Astrocyte of the spinal cord (primary cell): ENCODE measurements at places on chromosomes 2 and 18.

- DNase-seq, result no peak
These were observed 120.0 kb downstream of the COL6A3 start for GRCh38 chr2:237293978-237294377.

GRCh38 chr2:84443477-84443876 lies 15.6 kb downstream of the SUCLG1 start:
- DNase-seq, result peak; percentile 18

GRCh38 chr18:65919663-65920062 lies 168.9 kb downstream of the CDH7 start:
- DNase-seq, result no peak

GRCh38 chr2:180677200-180677599 lies 303.2 kb upstream of the UBE2E3 start:
- no peak for DNase-seq

DNA sequence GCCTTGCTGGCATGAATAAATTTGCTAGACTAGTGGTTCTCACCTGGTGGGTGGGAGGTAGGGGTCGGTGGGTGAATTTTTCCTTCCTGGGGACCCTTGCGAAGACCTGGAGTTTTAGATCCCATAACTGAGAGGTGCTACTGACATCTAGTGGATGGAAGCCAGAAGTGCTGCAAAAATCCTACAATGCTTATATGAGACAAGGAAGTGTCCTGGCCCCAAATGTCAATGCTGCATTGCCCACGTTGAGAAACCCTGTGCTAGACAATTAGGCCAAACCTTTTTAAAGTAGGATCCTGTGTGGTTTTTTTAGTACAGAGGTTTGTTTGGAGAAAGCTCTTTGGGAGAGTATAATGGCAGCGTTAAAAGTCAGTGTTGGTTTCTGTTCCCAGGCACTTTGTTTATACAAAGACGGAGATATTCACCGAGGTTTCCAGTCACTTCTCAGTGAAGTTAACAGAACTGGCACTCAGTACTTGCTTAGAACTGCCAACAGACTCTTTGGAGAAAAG lies 9.6 kb downstream of the SERPINB8 start:
- peak; percentile 73 for DNase-seq

DNA sequence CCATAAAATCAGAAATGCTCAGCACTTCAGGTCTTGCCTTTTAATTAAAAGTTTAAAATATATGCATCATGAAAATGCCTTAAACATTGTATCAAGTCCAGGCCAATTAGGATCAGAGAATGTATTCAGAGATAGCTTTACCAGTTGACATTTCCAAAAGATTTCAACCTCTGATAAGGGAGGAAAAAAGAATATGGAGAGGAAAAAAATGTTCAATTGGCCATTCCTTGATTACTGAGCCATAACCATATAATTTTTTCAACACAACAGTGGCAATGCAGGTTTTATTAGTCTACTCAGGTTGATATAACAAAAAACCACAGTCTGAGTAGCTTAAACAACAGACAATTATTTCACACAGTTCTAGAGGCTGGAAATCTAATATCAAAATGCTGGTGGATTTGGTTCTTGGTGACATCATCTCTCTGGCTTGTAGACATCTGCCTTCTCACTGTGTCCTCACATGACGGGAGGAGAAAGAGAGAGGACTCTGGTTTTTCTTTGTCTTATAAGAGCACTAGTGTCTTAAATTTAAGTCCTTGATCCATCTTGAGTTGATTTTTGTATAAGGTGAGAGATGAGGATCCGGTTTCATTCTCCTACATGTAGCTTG lies 111.9 kb downstream of the IRS1 start:
- no peak for DNase-seq

- peak; percentile 87 for DNase-seq
These were observed 17.5 kb upstream of the CDC42EP3 start for GRCh38 chr2:37688771-37689468.

GRCh38 chr18:41482501-41482900 lies 472.5 kb upstream of the PIK3C3 start:
- no peak for DNase-seq

DNA sequence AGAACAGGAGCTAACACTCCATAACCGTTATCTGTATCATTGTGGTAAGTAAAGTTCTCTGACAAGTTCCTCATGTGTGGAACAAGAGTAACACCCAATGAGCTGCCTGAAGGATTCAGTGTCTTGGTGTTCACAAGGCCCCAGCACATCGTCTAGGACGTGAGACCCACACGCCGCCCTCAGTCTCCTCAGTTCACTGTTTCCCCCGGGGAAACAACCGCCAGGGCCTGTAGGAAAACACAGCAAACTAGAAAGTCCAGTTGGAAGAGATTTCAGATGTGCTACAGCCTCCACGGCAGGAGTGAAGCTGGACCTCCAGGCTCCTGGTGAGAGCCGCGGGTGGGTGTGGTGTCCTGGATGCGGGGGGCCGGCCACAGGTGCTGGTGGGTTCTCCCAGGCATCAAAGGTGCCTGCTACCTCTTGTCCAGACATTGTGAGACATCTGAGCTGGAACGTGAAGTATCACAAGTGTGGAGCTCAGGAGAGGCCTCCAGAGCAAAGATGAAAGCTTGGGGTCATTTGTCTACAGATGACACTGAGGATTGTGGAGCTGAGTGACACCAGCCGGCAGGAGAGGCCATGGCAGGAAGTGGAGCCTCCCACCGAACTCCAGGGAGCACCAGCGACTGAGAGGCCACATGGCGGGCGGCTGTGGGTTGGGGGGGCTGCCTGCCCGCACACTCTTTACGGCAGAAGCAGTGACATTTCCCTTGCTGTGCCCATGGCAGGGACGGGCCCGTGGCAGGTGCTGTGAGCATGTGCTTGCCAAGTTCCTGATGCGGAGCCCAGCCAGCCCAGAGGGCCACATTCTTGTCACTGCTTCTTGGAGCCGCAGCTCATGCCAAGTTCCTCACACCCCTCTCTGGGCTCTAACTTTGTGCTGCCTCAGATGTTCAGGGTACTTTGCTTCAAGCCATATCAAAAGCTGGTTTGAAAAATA lies 131.2 kb downstream of the TMEM18 start:
- DNase-seq, result no peak

DNA sequence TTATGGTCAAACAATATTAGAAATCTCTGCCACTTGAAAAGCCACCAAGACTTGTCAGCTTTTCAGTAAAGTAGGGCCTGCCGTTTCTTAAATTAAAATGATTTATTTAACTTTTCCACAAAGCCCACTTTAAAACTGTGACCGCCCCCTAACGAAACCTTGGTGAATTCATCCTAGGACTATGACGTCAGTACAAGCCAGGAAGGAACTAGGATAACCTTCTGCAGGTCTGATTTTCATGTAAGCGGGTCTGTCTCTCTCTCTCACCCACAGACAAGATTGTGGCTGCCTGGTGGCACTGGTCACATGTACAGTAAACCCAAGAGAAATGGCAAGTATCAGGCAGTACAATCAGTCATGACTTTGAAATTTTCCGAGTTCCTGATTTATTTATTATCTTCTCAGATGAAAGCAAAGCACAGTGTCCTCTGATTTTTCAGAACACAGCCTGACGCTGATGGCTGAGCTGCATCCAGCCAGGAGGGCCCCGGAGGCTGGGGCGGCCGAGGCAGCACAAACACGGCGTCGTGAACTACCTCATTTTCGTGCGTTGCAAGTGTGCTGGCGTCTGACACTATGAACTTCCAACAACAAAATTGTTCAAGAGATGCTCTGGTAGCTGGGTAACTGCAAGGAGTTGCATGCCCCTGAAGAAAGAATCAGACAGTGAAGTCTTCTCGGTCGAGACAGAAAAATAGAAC lies 18.9 kb downstream of the SALL3 start:
- DNase-seq, result peak; percentile 30

- no peak for DNase-seq
These were observed 161.0 kb downstream of the HDAC4 start for GRCh38 chr2:239239607-239240413.

DNA sequence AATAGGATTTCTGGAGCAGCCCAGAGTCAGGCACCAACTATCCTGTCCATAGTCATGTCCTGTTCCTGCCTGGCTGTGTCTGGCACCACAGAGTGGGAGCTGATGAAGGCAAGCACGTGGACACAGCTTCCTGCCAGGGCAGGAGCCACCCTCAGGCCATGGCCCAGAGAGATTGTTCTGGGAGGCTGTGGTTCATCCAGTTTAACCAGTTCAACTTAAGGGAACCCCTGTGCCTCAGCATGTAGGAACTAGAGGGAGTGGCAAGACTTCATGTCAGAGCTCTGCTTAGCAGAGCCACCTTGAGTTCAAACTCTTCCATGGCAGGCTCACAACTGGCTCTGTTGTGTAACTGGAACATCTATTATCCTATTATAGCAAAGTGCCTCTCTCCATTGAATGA lies 73.2 kb upstream of the NCKAP5 start:
- DNase-seq, result no peak

DNA sequence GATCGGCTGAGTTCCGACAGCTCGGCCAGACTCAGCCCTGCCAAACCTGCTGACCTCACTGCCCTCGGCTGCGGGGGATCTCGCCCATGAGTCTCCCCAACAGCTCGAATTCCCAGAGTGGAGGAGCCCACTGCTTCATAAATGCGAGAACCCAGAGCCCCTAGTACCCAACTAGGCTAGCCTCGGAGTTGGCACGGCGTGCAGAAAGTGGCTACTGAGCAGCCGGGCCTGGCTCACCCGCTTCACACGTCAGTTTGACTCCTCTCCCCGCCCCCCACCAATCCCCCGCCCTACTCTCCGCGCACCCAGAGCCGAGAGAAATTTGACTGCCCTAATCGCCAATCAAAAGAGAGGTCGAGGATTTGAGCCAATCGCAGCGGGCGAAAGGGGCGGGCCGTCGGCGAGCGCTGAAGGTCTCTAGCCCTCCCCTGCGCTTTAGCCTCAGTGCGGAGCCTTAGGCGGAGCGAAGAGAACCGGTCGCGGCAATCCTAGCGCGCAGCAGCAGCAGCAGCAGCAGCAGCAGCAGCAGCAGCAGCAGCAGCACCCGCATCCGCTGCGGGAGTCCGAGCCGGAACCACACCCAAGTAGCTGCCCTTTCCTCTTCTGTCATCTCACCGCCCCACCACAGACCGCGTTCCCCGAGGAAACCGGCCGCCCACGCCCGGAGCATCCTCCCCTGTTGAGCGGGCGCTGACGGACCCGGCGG lies at the start of gene GLS:
TSS of gene GLS (plus strand) at position 444 of the 706 bp plus-strand sequence. CDS start 264 bp downstream, outside the sequence.
- peak; percentile 98 for DNase-seq

DNA sequence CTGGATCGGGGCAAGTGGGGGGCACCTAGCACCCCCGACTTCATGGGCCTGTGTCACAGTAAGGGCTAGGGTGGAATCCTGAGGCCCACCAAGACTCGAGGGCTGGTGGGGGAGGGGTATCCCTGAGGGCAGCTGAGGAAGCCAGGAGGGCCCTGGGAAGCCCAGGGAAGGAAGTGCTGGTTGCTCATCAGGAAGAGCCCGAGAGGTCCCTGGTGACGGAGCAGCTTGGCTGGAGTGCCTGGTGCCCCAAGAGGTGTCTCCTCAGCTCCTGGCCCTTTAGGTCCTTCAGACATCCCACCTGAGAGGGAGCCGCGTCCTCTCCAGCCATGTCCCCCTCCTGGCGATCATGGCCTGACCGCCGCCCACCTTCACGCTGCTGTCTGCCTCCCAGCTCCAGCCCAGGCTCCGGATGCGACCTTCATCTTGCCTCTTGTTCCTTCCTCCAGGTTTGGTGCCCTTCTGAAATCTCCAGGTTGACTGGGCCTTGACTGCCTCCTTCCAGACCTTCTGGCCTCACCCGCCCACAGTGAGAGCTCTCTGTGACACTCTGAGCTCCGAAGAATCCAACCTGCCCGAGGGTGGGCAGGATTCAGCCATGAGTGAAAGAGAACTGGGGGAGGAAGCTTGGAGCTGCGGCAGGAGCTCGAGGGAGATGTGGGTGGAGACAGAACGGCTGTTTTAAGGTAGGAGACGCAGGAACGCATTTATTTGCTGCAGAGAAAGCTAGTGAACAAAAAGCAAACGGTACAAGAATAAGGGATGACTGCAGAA lies 42.7 kb upstream of the SEMA4C start:
- no peak for DNase-seq

- DNase-seq, result no peak
These were observed 363.1 kb downstream of the NUP35 start for GRCh38 chr2:183487326-183487725.

DNA sequence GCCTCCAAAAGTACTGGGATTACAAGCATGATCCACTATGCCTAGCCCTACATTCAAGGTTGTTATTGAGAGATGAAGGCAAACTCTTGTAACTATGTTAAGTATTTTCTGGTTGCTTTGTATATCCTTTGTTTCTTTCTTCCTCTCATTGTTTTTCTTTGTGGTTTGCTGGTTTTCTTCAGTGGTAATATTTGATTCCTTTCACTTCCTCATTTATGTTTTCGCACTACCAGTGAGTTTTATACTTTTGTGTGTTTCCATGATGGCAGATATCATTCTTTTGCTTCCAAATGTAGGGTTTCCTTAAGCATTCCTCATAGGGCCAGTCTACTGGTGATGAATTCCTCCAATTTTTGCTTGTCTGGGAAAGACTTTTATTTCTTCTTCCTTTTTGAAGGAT lies 90.2 kb downstream of the NCK2 start:
- peak; percentile 15 for DNase-seq

- DNase-seq, result no peak
These were observed 154.3 kb downstream of the RNF152 start for GRCh38 chr18:61738488-61738887.

DNA sequence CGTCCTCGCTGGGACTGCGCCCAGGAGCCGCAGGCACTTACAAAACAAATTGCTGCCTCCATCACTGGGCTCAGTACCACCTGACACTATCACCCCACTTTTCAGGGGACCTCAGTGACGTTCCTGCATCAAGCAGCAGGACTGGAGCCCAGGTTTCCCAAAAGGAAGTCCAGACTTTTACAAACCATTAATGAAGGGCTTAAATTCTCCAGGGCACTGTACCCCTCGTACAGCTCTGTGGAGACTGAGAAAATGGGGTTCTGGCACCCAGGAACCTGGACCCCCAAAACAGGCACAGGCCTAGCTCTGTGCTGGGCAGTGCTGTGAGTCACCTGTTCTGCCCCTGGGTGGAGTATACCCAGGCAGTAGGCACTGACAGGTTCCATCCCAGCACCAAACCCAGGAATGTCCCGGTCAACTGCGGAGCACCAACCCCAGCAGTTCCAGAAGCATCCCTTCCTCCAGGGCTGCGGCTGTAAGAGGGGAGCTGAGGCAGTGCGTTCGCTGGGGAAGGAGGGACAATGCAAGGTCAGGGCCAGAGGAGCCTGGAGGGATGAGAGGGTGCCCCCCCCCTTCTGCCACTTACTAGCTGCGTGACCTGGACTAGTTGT lies 24.6 kb upstream of the NOTO start:
- no peak for DNase-seq

- DNase-seq, result no peak
These were observed 17.0 kb upstream of the CRYBA2 start for GRCh38 chr2:219010162-219010756.
